B cell (primary cell): ENCODE measurements at places on chromosomes 1 and 21. TPM values are rescaled to one million over a fixed set of nuclear protein-coding genes. Genes with fewer than 3 reads are reported as not detected.

The ACTN2 gene
- 0.30 TPM in 1 of 2 replicates, not detected in the other for total RNA-seq

The EPHA10 gene
- 0.39 and 0.61 TPM in 2 replicates for total RNA-seq

The PI4KB gene
- total RNA-seq, result 110 TPM in 2 replicates

The KRTAP19-3 gene
- not detected in 2 replicates for total RNA-seq

The GBP5 gene
- total RNA-seq, result 24.6 and 25.2 TPM in 2 replicates

The TTC22 gene
- total RNA-seq, result 10.4 and 10.9 TPM in 2 replicates

The ADAMTS5 gene
- not detected in 2 replicates for total RNA-seq

The OLFML3 gene
- 0.32 and 0.61 TPM in 2 replicates for total RNA-seq

The GNG12 gene
- not detected in 2 replicates for total RNA-seq

The FAM163A gene
- not detected in 2 replicates for total RNA-seq

The ST6GALNAC3 gene
- total RNA-seq, result 13.4 and 17.3 TPM in 2 replicates

The SAMD13 gene
- total RNA-seq, result 0.24 and 0.42 TPM in 2 replicates

GRCh38 chr1:66405061-66405460 lies 128.9 kb upstream of the SGIP1 start:
- no peaks in the 10 kb centered on the region for H3K36me3 ChIP-seq
- DNase-seq, result no peak
- no peaks in the 10 kb centered on the region for H3K27me3 ChIP-seq
- H3K27ac ChIP-seq, result no peak overlapping the region
- H3K4me1 ChIP-seq, result peaks cover 35% of the 10 kb centered on the region

GRCh38 chr1:202122639-202123335 lies at the start of gene GPR37L1:
Gene GPR37L1, plus strand, starts transcription at chr1:202122917. Its CDS starts 47 bp downstream, at chr1:202122964.
- H3K4me1 ChIP-seq, result no peaks in the 10 kb centered on the region
- H3K4me3 ChIP-seq, result no peak within 1 kb of the TSS
- no peaks in the 10 kb centered on the region for H3K36me3 ChIP-seq

GRCh38 chr1:12049616-12050015 lies 13.5 kb upstream of the TNFRSF8 start:
- no peak overlapping the region for H3K4me3 ChIP-seq
- H3K36me3 ChIP-seq, result no peaks in the 10 kb centered on the region
- no peaks in the 10 kb centered on the region for H3K27me3 ChIP-seq
- no peak for DNase-seq
- peaks cover 38% of the 10 kb centered on the region for H3K4me1 ChIP-seq

DNA sequence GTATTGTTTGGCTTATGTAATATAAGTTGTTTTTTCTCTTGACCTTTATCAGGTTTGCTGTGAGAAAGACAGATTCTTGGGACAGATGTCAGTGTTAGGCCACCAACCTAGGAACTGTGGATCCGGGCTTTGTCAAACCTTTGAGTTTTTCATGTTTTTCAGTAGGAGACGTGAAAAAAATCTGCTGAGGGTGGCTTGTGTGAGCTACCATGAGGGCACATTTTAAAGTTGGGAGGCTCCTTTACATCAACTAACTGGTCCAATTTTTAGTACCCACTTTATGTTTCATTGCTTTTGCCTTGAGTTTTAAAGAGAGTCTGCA lies 801 bp downstream of the RPS6KC1 start:
- H3K4me3 ChIP-seq, result peak overlapping the region; percentile 79
- no peaks in the 10 kb centered on the region for H3K36me3 ChIP-seq
- peak overlapping the region; percentile 71 for H3K27ac ChIP-seq
- DNase-seq, result no peak
- peaks cover 6% of the 10 kb centered on the region for H3K27me3 ChIP-seq

DNA sequence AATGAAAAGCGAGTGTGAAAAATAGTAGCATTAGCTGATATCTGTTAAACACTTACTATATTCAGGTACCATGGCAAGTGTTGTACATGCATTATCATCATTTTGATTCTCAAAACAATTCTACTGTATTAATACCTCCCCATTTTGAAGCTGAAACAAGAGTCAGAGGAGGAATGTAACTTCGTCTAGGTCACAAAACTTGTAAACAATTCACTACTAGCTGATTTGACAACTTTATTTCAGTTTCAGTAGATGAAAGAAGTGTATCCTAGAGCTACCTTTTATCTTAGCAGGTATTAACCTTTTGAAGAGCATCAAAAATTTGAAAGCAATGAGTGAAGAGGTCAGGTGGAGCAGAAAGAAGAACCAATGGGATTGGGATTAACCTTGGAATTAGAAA lies 1.6 kb downstream of the CD84 start:
- peak overlapping the region; percentile 74 for H3K27ac ChIP-seq
- no peaks in the 10 kb centered on the region for H3K36me3 ChIP-seq
- DNase-seq, result no peak

DNA sequence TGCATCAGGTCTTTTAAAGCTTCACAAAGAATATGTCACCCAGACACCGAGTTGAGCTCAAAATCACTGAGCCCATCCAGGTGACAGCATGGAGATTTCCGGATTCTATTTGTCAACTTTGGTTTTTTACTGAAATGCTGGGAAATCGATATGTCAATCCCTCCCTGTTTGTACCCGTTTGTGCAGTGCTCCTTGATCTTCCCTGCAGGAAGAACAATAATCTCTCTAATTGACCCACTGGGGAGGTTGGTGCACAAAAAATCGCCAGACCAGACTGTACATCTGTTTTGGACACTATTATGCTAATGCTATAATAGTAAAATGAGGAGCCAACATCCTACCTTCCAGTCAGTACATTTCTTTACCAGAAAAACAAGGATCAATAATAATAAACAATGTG lies 1.8 kb downstream of the BARHL2 start:
- peaks cover 83% of the 10 kb centered on the region for H3K27me3 ChIP-seq
- H3K4me3 ChIP-seq, result no peak overlapping the region
- peaks cover 48% of the 10 kb centered on the region for H3K4me1 ChIP-seq
- H3K36me3 ChIP-seq, result no peaks in the 10 kb centered on the region
- no peak overlapping the region for H3K27ac ChIP-seq

GRCh38 chr1:206513312-206514111 lies 6.2 kb downstream of the RASSF5 start:
- no peak overlapping the region for H3K27ac ChIP-seq
- H3K36me3 ChIP-seq, result no peaks in the 10 kb centered on the region
- H3K27me3 ChIP-seq, result peaks cover 11% of the 10 kb centered on the region
- DNase-seq, result no peak

DNA sequence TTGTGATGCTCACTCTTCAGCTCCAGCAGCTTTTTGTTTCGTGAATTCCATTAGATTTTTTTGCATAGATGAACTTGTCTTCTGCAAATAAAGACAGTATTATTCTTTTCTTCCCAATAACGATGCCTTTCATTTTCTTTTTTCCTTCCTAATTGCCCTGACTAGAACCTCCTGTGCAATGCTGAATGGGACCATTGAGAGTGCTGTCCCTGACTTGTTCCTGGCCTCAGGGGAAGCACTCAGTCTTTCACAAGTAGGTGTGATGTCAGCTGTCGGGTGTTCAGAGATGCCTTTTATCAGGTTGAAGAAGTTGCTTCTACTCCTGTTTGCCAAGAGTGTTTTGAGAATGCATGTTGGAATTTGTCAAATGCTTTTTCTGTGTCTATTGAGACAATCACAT lies 64.3 kb upstream of the ADARB1 start:
- no peaks in the 10 kb centered on the region for H3K36me3 ChIP-seq
- H3K27ac ChIP-seq, result no peak overlapping the region
- peaks cover 24% of the 10 kb centered on the region for H3K27me3 ChIP-seq
- no peak overlapping the region for H3K4me3 ChIP-seq

GRCh38 chr1:191279266-191279800 lies 801.7 kb upstream of the BRINP3 start:
- H3K36me3 ChIP-seq, result no peaks in the 10 kb centered on the region
- H3K4me1 ChIP-seq, result no peaks in the 10 kb centered on the region
- DNase-seq, result no peak
- no peak overlapping the region for H3K27ac ChIP-seq
- H3K27me3 ChIP-seq, result no peaks in the 10 kb centered on the region

- H3K27me3 ChIP-seq, result no peaks in the 10 kb centered on the region
- H3K27ac ChIP-seq, result no peak overlapping the region
- H3K4me3 ChIP-seq, result no peak overlapping the region
- H3K4me1 ChIP-seq, result no peaks in the 10 kb centered on the region
- no peaks in the 10 kb centered on the region for H3K36me3 ChIP-seq
- no peak for DNase-seq
Observed at GRCh38 chr21:26832546-26832945, 12.7 kb downstream of the ADAMTS1 start.

GRCh38 chr1:162690672-162691434 lies 58.6 kb downstream of the DDR2 start:
- no peaks in the 10 kb centered on the region for H3K36me3 ChIP-seq
- H3K27ac ChIP-seq, result no peak overlapping the region
- H3K4me3 ChIP-seq, result no peak overlapping the region

GRCh38 chr21:27528697-27529096 lies 561.8 kb upstream of the ADAMTS5 start:
- no peaks in the 10 kb centered on the region for H3K36me3 ChIP-seq
- H3K27ac ChIP-seq, result no peak overlapping the region
- no peak for DNase-seq
- no peaks in the 10 kb centered on the region for H3K27me3 ChIP-seq
- H3K4me1 ChIP-seq, result no peaks in the 10 kb centered on the region
- H3K4me3 ChIP-seq, result no peak overlapping the region

DNA sequence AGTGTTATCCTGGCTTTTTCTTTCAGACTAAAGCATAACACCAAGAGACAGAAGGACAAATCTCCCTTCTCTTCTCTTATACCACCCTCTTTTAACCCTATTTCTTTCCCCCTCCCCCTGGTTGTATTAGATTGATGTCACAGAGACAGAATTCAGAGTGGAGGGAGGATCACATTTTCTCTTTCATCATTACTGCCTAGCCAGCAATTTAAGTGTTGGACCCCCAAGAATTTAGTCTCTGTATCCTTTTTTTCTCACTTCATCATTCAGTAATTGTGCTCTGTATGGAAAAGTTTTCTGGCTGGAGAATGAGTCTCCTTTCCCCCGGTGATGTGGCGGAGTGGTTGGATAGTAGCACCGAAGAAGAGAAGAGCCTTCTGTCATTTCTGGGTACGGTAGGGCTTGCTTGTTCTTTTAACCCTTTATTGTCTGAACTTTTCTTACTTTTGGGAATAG lies 124.8 kb downstream of the CLEC20A start:
- H3K36me3 ChIP-seq, result no peaks in the 10 kb centered on the region
- H3K27me3 ChIP-seq, result no peaks in the 10 kb centered on the region
- no peak overlapping the region for H3K27ac ChIP-seq
- no peak overlapping the region for H3K4me3 ChIP-seq
- no peaks in the 10 kb centered on the region for H3K4me1 ChIP-seq

- no peaks in the 10 kb centered on the region for H3K27me3 ChIP-seq
- H3K27ac ChIP-seq, result no peak overlapping the region
- DNase-seq, result no peak
- no peaks in the 10 kb centered on the region for H3K36me3 ChIP-seq
Observed at GRCh38 chr1:2983706-2984398, 37.4 kb upstream of the ACTRT2 start.

DNA sequence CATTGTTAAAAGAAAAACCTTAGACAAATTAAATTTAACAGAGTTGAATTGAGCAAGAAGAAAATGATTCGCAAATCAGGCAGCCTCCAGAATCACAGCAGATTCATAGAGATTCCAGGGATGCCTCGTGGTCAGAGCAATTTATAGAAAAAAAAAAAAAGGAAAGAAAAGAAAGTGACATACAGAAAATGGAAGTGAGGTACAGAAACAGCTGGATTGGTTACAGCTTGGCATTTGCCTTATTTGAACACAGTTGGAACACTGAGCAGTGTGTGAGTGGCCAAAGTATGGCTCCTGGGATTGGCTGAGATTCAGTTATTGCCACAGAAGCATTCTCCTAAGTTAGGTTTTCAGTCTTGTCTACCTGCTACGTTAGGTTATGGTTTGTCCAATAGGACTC lies 9.1 kb upstream of the C21orf91 start:
- H3K27me3 ChIP-seq, result no peaks in the 10 kb centered on the region
- H3K4me3 ChIP-seq, result no peak overlapping the region
- no peaks in the 10 kb centered on the region for H3K4me1 ChIP-seq
- no peaks in the 10 kb centered on the region for H3K36me3 ChIP-seq
- no peak for DNase-seq

- no peak overlapping the region for H3K4me3 ChIP-seq
- no peaks in the 10 kb centered on the region for H3K27me3 ChIP-seq
- H3K27ac ChIP-seq, result no peak overlapping the region
- DNase-seq, result no peak
- H3K4me1 ChIP-seq, result no peaks in the 10 kb centered on the region
Observed at GRCh38 chr1:86436041-86436440, 12.1 kb downstream of the CLCA2 start.

DNA sequence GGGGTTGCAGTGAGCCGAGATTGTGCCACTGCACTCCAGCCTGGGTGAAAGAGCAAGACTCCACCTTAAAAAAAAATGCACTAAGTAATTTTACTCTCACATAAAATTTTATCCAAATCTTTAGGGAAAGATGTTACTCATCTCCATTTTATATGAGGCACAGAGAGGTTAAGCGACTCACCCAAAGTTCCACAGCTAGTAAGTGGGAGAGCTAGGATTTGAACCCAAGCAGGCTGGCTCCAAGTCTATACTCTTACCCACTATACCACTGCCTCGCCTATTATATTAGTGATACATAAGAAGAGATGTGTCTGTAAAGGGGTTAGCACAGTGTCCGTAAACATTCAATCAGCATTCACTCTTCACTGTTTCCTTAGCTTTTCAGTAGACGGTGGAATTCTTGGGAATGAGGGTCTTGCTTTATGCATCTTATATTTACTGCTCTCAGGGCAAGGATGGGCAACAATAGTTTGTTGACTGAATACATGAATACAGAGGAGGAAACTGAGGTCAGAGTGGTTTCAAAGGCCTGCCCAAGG lies 15.1 kb downstream of the LDLRAD2 start:
- no peak overlapping the region for H3K27ac ChIP-seq
- no peaks in the 10 kb centered on the region for H3K36me3 ChIP-seq

GRCh38 chr1:172948457-172948856 lies 102.3 kb downstream of the TNFSF18 start:
- H3K27me3 ChIP-seq, result no peaks in the 10 kb centered on the region
- DNase-seq, result no peak
- no peak overlapping the region for H3K4me3 ChIP-seq

DNA sequence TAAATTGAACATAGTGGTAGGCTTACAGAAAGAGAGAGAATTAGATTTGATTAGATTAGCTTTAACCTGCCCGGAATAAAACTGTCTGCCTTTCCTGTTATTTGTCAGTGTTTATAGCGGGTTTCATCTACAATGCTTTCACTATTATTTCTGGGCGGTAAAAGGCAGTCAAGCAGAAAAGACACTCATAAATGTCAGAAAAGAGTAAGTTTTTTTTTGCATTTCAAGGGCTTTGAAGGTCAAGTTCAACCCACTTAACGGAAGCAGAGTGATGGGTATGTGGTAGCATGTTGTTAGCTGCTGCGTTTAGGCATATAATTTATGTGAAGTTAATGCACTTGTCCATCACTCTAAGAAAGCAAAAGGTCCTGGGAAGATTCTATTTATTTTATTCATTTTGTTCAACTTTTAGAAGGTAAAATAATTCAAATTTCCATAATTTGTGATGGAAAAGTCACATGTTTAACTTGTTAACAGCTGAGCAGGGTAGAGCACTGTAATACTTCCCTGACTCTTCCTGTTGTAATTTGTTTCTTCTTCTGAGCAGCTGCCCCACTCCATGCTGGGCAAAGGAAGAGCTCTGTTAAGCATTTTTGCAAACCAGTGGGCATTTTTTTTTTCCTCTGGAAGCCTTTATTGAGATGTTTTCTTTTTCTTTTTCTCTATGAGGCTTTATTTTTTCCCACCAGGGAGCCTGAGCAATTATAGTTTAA lies 220.1 kb downstream of the ST6GALNAC3 start:
- peak; percentile 19 for DNase-seq
- no peaks in the 10 kb centered on the region for H3K36me3 ChIP-seq
- peaks cover 10% of the 10 kb centered on the region for H3K4me1 ChIP-seq
- H3K27ac ChIP-seq, result peak overlapping the region; percentile 43
